ENCODE measurements at places on chromosomes 12 and 14.

DNA sequence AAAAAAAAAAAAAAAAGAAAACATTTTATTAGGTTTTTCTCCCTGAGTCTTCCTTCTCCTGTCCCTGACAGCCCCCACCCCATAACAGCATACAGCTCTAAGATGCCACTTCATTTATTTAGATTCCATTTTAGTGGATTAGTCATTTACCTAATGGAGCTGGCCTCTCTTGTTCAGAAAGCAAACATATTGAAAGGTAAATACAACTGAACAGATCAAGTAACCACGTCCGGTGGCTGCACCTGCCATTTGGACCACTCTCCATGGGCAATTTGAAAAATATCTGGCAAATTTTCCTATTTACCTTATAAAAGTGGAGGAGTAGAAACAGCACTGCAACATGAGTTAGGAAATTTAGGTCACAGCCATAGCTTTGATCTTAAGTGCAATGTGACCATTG is 254.6 kb downstream of the C12orf42 start:
- DNase-seq: no peak

- DNase-seq: no peak
These were observed 412.5 kb downstream of the ZFP36L1 start for GRCh38 chr14:68380329-68380741.

DNA sequence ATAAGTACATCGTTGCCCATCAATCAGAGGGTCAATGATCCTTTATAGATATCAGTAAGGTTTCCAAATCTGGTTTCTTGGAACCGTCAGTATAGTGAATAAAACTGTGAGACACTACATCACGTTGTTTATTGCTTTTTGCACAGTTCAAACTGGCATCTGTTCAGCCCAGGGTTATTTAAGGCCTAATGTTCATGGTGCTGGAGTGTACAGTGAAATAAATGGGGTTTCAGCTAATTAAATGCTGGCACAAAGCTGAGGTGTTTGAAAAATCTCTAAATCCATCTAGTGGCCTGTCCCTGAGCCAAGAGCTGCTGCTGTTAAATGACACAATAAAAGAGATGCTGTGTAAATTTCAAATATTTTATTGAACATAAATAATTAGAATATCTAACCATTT is 69.9 kb downstream of the RPS29 start:
- DNase-seq: no peak

- no peak for DNase-seq
These were observed 2.8 kb downstream of the SLC25A47 start for GRCh38 chr14:100325958-100326357.

DNA sequence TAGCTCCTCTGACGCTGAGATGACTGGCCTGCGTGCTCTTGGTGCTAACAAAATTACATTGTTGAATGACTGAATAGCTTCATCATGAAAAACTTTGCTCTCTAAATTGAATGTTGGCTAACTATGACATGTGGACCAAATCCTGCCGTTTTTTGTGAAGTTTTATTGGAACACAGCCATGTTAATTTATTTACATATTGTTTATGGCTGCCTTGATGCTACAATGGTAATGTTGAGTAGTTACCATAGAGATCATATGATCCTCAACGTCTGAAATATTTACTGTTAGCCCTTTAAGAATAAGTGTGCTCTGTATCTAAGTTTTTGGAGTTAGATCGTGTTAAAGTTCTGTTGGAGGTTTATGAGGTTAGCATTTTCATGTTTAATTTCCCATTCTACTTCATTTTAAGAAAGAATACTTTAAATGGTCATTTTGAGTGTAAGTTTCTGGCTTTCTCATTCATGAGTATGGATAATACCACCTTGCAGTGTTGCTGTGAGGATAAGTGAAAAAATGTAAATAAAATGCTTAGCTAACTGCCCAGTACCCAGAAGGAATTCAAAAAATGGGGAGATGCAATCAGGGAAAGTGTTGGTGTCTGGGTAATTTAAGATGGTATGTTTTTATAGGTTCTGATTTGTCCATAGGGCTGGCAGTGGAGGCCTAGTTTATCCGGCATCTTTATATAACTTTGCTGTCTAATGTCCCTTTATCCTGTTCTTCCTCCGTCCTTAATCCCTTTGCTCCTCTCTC is 35.3 kb downstream of the NUBPL start:
- no peak for DNase-seq

DNA sequence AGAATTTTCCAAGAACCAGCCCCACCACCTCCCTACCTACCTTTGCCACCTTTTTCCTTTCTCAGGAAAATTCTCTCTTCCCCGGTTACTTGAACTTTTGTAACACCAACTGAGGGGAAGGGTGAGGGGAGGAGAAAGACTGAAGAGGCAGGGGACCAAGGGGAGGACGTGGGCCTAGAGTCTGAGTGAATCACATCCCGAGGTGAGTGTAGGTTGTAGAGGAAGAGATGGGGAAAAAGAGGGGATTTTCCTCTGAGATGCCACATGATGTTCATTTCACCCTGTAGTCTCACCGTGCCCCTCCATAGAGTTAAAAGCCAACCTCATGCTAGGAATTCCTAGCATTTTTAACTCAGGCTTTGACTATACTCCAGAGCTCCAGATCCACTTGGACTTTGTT is 311.8 kb downstream of the RPAP3 start:
- no peak for DNase-seq
